ENCODE measurements at places on chromosomes 7 and 10. TPM values are rescaled to one million over a fixed set of nuclear protein-coding genes. Genes with fewer than 3 reads are reported as not detected.

DNA sequence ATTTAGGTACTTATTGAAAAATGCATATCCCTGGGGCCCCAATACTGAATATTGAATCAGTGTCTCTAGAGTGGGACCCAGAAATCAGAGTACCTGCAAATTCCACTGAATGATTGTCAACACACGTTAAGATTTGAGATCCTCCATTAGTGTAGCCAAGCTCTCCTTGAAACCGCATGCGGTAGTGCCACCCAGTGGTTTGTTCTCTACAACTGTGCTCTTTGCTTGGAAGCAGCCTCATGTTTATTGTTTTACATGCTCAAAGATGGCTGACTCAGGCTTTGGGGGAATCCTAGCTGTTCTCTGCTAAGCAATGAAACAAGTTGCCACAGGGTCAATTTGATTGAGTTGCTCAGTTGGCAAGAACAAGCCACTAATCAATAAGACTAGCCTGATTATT lies 340.2 kb upstream of the CELF2 start:
- no peaks in the 10 kb centered on the region for H3K27me3 ChIP-seq
- no peak overlapping the region for H3K27ac ChIP-seq
- no peaks in the 10 kb centered on the region for H3K4me1 ChIP-seq
- H3K36me3 ChIP-seq: no peaks in the 10 kb centered on the region
- DNase-seq: peak; percentile 28

DNA sequence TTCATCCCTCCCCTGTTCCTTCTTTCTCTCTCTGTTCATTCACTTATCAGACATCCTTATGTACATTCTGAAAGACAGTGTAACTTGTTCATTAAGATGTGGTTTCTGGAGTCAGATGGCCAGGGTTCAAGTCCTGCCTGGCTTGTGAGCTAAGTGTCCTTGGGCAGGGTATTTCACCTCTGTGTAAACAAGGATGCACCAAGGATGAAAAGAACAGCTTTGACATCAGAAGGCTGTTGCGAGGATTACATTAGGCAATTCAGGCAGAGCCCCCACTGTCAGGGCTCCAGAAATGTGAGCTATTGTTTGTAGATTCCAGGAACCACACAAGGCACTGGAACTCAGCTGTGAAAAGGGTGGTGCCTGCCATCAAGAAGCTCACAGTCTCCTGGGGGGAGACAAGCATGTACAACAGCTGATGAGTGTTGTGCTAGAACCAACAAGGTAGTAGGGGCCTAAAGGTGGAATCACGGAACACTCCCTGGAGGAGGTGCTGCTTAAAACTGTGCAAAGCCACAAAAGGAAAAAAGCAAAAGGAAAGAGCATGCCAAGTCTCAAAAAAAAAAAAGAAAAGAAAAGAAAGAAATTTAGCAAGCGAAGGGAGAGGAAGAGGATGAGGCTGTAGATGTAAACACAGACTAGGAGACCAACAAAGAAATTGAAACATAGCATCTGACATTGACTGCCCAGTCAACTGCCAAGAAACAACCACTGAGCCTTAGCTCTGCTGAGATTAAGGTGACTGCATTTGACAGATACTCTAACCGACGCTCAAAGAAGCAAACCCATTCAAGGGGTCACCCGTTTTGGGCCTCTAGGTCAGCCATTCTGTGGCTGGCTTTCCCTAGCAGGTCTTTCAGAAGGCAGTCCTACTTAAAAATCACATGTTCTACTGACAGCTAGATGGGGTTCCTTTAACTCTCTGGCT lies 12.5 kb downstream of the PDLIM1 start:
- H3K36me3 ChIP-seq: no peaks in the 10 kb centered on the region
- peaks cover 82% of the 10 kb centered on the region for H3K4me1 ChIP-seq
- no peak for DNase-seq
- H3K4me3 ChIP-seq: no peak overlapping the region
- peak overlapping the region; percentile 3 for H3K27ac ChIP-seq

LRRD1 gene
- total RNA-seq: 0.20 TPM

PON3 gene
- total RNA-seq: 11.1 TPM

SFTPA2 gene
- 0.29 TPM for total RNA-seq

GRCh38 chr7:127828843-127829500 lies 177.0 kb downstream of the SND1 start:
- no peak overlapping the region for H3K4me3 ChIP-seq
- no peak for DNase-seq
- H3K27ac ChIP-seq: no peak overlapping the region
- H3K4me1 ChIP-seq: no peaks in the 10 kb centered on the region

GRCh38 chr10:96276831-96277230 lies 5.5 kb upstream of the BLNK start:
- peak overlapping the region; percentile 70 for H3K27ac ChIP-seq
- H3K4me1 ChIP-seq: peaks cover 35% of the 10 kb centered on the region
- no peaks in the 10 kb centered on the region for H3K36me3 ChIP-seq
- no peaks in the 10 kb centered on the region for H3K27me3 ChIP-seq
- H3K4me3 ChIP-seq: no peak overlapping the region

GRCh38 chr7:117659531-117660011 lies 179.7 kb downstream of the CFTR start:
- peaks cover 3% of the 10 kb centered on the region for H3K4me1 ChIP-seq
- H3K27ac ChIP-seq: no peak overlapping the region
- H3K36me3 ChIP-seq: no peaks in the 10 kb centered on the region

SLC18A3 gene
- not detected for total RNA-seq

CNNM1 gene
- total RNA-seq: 0.67 TPM

FZD1 gene
- 127 TPM for total RNA-seq

DNA sequence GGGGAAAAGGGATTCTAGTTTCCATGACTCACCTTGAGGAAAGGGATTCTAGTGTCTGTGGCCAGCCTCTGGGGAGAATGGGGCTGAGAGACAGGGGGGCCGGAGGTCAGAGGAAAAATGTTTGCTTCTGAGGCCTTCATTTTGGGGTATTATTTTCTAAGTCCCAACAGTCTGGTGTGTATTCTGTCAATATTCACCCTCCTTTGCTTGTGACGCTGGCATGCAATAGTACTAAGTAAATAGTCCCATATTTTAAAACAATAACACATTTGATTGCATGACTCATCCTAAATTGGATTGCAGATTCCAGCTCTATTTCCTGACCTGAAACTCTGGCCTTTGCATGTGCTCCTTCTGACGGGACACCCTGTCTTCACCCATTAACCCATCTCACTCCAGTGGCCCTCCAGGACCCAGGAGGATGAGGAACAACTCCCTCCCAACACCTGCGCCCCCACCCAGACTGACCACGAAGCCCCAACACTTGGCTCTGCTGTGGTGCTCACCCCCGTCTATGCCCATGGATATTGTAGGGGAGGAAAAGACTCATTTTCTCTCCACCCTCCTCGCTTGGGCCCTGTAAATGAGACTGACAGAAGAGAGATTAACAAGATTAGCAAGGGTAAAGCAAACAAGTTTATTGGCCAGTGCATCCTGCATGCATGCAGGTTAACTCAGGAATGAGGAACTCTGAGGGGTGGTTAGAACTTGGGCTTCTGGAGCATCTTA lies 495.6 kb upstream of the KLF6 start:
- H3K4me1 ChIP-seq: no peaks in the 10 kb centered on the region
- H3K4me3 ChIP-seq: no peak overlapping the region
- no peak for DNase-seq
- no peak overlapping the region for H3K27ac ChIP-seq
- no peaks in the 10 kb centered on the region for H3K27me3 ChIP-seq
- no peaks in the 10 kb centered on the region for H3K36me3 ChIP-seq

GRCh38 chr10:44308935-44309334 lies 76.0 kb downstream of the CXCL12 start:
- H3K4me3 ChIP-seq: no peak overlapping the region
- H3K27ac ChIP-seq: no peak overlapping the region
- H3K4me1 ChIP-seq: peaks cover 4% of the 10 kb centered on the region
- no peaks in the 10 kb centered on the region for H3K36me3 ChIP-seq

DNA sequence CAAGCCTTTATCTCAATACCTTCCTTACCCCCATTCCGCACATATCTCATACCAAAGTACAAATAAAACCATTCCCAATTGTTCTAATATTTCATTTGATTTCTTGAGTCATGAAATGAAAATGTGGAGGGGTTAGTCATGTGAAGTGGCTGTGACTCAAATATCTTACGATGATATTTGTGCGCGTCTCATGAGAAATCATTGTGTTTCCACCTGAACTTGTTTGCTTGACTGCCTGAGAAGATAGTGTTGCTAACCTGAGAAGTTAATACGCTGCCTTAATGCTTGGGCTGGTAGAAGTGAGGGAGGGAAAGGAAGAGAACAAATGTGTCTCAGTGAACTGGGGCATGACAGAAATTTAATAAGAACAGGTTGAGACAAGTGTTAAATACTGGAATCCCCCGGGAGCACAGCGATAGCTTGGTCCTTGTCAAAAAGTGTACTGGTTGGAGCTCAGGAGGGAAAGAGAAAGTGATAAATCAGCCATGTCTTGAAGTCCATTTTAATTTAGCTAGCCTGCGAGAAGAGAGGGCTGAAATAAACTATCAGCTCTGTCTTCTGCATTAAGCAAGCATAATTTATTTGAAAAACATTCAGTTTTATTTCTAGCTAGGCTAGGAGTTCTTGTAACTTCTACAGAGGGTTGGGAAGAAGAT lies 7.2 kb upstream of the EPHA1 start:
- no peaks in the 10 kb centered on the region for H3K4me1 ChIP-seq
- no peaks in the 10 kb centered on the region for H3K27me3 ChIP-seq
- no peak for DNase-seq
- no peak overlapping the region for H3K27ac ChIP-seq
- no peak overlapping the region for H3K4me3 ChIP-seq

DNA sequence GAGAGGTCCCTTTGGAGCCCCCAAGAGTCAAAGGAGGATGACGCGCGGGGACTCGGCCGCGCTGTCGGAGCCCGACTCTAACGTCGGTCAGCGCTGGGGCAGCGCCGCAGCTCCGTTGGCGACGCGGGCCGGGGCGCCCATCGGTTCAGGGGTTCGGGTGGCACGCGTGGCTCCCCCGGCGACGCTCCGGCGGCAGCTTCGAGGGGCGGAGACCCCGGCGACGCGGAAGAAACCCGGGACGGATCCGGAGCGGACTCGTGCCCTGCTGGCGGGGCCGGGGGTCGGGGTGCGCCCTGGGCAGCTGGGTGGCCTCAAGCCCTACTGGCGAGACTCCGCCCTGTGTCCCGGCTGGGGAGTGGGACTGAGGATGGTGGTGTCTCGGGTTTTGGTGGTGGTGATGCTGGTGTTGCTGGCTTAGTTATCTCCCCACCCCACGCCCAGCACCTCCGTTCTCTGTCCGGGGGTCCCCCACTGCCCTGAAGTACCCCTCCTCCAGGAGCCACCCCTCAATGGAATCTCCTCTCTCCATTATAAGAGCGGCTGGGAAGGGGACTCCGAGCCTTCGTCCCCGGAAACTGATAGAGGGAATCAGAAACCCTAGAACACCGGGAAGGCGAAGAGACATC lies at the start of gene NAT16:
NAT16 (minus strand) TSS at position 164 of the 626 bp plus-strand sequence. CDS start 5,486 bp downstream, outside the sequence.
- no peak within 1 kb of the TSS for H3K27ac ChIP-seq
- no peak for DNase-seq
- H3K36me3 ChIP-seq: no peaks in the 10 kb centered on the region
- H3K27me3 ChIP-seq: peaks cover 23% of the 10 kb centered on the region
- H3K4me3 ChIP-seq: no peak within 1 kb of the TSS

DNA sequence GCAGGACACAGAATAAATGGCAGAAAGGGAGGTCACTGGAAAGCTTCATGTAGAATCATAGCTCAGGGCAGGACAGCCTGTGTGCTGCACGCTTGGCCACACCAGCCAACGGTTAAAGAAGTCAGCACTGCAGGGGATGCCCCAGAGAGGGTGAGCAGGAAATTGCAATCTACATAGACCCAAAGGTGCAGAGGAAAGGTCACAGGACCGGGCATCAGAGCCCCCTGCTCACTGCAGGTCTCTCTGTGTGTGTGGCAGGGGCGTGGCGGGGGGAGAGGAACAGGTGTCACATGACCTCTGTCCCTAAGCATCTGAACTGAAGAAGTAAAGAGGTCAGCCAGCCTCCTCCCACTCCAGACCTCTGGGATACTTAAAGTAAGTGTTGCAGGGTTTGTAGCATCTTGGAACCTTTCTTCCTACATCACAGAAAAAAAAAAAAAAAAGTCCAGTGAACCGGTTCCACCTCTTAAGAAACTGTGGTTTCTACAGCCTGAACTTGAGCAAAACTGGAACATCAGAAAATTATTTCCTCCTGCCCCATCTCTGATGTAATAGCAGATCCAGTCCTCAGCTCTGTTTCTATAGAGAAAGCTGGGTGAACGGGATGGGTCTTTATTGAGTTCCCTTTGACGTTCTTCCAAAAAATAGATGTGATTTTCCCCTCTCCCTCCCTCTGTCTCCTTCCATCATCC lies 64.3 kb downstream of the RGS10 start:
- H3K27me3 ChIP-seq: no peaks in the 10 kb centered on the region
- H3K27ac ChIP-seq: no peak overlapping the region
- no peaks in the 10 kb centered on the region for H3K4me1 ChIP-seq
- no peak for DNase-seq
- no peaks in the 10 kb centered on the region for H3K36me3 ChIP-seq

- H3K27ac ChIP-seq: no peak overlapping the region
- no peaks in the 10 kb centered on the region for H3K27me3 ChIP-seq
- H3K4me1 ChIP-seq: no peaks in the 10 kb centered on the region
- peak; percentile 13 for DNase-seq
- no peak overlapping the region for H3K4me3 ChIP-seq
These were observed 284.3 kb downstream of the SORCS3 start for GRCh38 chr10:104925232-104925851.

All from thyroid gland (tissue), 4 donors.